ENCODE measurements at places on chromosomes 12 and 14.

GRCh38 chr12:82223426-82223825, 134.8 kb downstream of the CCDC59 start:
- DNase-seq = no peak

DNA sequence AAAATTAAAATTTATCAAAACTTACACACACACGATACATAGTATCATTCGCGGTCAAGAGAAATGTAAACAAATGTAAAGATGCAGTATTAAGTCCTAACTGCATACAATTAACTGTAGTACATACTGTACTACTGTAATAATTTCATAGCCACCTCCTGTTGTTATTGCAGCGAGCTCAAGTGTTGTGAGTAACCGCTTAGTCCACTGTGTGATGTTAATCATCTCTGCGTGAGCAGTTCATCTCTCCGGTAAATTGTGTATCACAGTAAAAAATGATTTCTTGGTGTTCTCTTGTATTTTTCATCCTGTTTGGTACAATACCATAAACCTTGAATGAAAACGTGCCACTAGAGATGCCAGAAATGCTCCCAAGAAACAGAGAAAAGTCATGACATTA, 6.5 kb downstream of the EPS8 start:
- DNase-seq = no peak

DNA sequence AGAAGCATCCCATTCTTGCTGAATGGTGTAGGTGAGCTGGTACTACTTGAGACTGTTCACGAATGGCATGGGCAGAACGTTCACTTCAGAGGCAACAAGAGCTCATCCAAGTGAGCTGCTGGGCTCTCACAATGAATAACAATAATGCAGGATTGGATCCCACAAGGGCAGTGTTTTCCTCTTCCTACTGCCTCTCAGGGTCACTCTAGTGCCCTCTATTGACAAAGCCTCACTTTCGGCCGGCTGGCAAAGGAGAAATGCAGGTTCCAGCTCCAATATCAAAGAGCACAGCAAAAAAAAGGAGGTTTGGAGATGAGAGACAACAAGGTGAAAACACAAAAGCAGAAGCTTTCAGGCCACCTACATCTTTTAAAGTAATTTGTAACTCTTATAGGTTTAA, 74.6 kb upstream of the MYF6 start:
- DNase-seq = no peak

GRCh38 chr12:117875744-117876435, 92.9 kb downstream of the KSR2 start:
- peak; percentile 56 for DNase-seq

DNA sequence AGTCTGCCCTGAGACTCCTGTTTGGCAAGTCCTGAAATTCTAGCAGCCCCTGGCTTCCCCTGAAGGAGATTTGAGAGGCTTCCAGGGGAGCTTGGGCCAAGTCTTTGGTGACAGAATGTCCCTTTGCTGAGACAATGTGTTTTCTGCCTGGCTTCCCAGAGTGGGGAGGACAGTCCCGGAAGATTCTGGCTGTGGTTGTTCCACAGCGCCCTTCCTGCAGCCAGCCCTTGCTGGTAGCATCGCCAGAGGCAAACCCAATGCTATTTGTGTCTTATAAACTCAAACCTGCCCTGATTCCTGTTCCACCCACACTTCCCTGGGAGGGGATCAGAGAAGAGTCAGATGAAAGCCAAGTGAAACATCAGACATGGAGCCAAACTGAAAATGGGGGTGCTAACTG, 56.4 kb upstream of the OAS1 start:
- peak; percentile 51 for DNase-seq

- DNase-seq = peak; percentile 82
Observed at GRCh38 chr12:124053851-124054250, 80.8 kb downstream of the ZNF664 start.

- no peak for DNase-seq
Observed at GRCh38 chr12:101948365-101948764, 71.0 kb downstream of the DRAM1 start.

GRCh38 chr12:19021646-19022045, 107.9 kb upstream of the PLEKHA5 start:
- no peak for DNase-seq
